ENCODE measurements at places on chromosomes 11 and 22. TPM values are rescaled to one million over a fixed set of nuclear protein-coding genes. Genes with fewer than 3 reads are reported as not detected.

CASP5 gene
- total RNA-seq = not detected

CFAP300 gene
- total RNA-seq = not detected

- no peak for DNase-seq
- no peaks in the 10 kb centered on the region for H3K27me3 ChIP-seq
- H3K4me3 ChIP-seq = peak overlapping the region; percentile 13
- H3K27ac ChIP-seq = peak overlapping the region; percentile 44
- peaks cover 3% of the 10 kb centered on the region for H3K4me1 ChIP-seq
Measured at GRCh38 chr22:28923826-28924732, 40.7 kb downstream of the ZNRF3 start.

SDF2L1 gene
- total RNA-seq = 37.4 TPM

DNA sequence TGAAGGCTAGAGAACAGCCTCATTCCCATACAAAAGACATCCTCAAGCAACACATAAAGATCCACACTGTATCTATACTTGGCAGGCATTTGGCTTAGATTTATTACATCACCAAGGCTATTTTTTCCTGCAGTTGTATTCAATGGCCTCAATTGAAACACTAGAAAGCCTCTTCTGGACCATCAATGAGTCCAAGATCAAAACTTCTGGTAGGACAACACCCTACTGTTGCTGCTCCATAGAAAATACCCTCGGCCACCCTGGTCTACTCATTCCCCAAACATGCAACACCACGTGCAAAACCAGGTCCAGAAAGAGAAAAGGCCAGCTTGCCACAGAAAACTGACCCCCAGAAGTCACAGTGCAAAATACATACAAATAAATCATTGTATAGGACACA, 56.9 kb upstream of the CADM1 start:
- no peak overlapping the region for H3K27ac ChIP-seq
- no peaks in the 10 kb centered on the region for H3K27me3 ChIP-seq
- no peaks in the 10 kb centered on the region for H3K4me1 ChIP-seq
- H3K36me3 ChIP-seq = no peaks in the 10 kb centered on the region
- no peak for DNase-seq

DNA sequence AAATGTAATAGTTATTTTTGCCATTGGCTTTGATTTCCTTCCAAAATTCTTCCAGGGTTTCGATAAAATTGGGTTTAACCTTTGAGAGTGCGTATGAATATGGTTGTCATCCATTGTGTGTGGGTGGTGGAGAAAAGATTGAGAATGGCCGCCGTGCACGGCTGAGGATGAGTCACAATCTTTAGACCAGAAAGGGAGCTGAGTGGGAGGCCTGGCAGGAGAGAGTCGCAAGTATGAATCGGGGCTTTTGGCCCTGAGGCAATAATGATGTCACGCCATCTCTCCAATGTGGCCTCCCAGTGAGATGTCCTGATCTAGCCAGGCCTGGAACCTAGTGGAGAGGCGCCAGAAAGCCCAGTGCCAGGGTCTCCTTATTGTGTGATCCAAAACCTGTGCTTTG, 33.1 kb upstream of the SMPD1 start:
- H3K27ac ChIP-seq = peak overlapping the region; percentile 89
- DNase-seq = peak; percentile 92
- no peaks in the 10 kb centered on the region for H3K27me3 ChIP-seq
- H3K4me3 ChIP-seq = no peak overlapping the region

GRCh38 chr11:45578316-45578715, 87.1 kb downstream of the CHST1 start:
- H3K27ac ChIP-seq = no peak overlapping the region
- no peaks in the 10 kb centered on the region for H3K36me3 ChIP-seq
- no peak overlapping the region for H3K4me3 ChIP-seq
- H3K4me1 ChIP-seq = no peaks in the 10 kb centered on the region
- DNase-seq = no peak

DNA sequence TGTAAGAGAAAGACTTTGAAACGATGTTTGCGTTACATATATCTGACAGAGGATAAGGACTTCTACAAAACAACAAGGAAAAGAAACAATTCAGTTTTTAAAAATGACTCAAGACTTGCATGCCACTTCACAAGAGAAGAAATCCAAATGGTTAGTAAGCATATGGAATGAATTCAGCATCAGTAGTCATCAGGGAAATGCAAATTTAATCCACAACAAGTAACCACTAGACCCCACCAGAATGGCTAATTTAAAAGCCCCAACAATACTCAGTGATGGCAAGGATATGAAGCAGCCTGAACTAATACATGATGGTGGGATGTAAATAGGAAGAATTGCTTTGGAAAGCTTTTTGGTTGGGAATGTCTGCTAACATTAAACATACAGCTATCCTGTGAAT, 142.6 kb downstream of the ATXN10 start:
- H3K36me3 ChIP-seq = peaks cover 29% of the 10 kb centered on the region
- no peak overlapping the region for H3K4me3 ChIP-seq
- no peaks in the 10 kb centered on the region for H3K27me3 ChIP-seq
- H3K27ac ChIP-seq = no peak overlapping the region
- DNase-seq = no peak

ESRRA gene
- total RNA-seq = 53.4 TPM

- H3K36me3 ChIP-seq = peaks cover 63% of the 10 kb centered on the region
- no peak for DNase-seq
- H3K4me1 ChIP-seq = no peaks in the 10 kb centered on the region
- no peak overlapping the region for H3K27ac ChIP-seq
Measured at GRCh38 chr22:49781289-49781782, 46.3 kb downstream of the BRD1 start.

DNA sequence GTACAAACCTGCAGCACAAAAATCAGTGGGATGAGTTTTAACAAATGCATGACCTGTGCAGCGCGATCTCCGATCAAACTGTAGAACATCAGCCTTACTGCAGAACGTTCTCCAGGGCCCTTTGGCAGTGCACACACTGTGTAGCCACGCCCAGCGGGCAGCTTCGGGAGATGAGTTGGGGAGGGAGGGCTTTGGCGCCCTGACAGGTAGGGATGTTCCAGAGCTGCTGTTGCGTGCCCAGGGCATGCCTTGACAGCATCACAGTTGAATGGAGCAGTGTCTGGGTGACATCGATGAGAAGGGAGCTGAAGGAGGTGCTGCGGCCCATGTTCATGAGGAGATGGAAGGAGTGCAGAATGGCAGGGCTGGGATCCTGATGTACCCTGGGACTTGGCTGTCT, 80.2 kb downstream of the TBC1D22A start:
- H3K4me3 ChIP-seq = no peak overlapping the region
- no peak overlapping the region for H3K27ac ChIP-seq
- H3K36me3 ChIP-seq = no peaks in the 10 kb centered on the region
- peaks cover 2% of the 10 kb centered on the region for H3K4me1 ChIP-seq
- no peak for DNase-seq

GRCh38 chr11:109221190-109221589, 200.8 kb upstream of the C11orf87 start:
- H3K27me3 ChIP-seq = no peaks in the 10 kb centered on the region
- no peak for DNase-seq
- no peaks in the 10 kb centered on the region for H3K36me3 ChIP-seq
- H3K4me1 ChIP-seq = no peaks in the 10 kb centered on the region
- no peak overlapping the region for H3K4me3 ChIP-seq

DNA sequence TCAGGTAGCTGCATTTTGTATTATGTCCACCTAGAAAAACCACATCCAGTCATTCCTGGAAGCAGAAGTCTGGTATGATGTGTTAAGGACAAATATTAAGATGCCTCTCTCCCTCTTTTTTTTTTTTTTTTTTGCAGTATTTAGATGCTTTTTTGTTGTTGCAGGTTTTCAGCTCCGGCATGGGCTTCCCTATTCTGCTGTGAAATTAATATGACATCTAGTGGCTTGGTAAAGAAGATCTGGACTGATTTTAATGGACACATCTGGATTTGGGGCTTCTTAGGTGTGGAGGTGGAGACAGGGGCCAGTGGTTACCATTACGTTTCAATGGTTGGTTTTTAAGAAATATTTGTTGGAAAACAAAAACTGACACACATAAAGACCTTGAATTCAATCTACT, 47.5 kb upstream of the RASSF10 start:
- H3K36me3 ChIP-seq = no peaks in the 10 kb centered on the region
- no peak overlapping the region for H3K27ac ChIP-seq
- H3K27me3 ChIP-seq = no peaks in the 10 kb centered on the region
- no peak for DNase-seq

GRCh38 chr11:95545116-95545875, 244.3 kb downstream of the FAM76B start:
- no peak overlapping the region for H3K27ac ChIP-seq
- no peak for DNase-seq
- no peaks in the 10 kb centered on the region for H3K27me3 ChIP-seq
- no peak overlapping the region for H3K4me3 ChIP-seq

DNA sequence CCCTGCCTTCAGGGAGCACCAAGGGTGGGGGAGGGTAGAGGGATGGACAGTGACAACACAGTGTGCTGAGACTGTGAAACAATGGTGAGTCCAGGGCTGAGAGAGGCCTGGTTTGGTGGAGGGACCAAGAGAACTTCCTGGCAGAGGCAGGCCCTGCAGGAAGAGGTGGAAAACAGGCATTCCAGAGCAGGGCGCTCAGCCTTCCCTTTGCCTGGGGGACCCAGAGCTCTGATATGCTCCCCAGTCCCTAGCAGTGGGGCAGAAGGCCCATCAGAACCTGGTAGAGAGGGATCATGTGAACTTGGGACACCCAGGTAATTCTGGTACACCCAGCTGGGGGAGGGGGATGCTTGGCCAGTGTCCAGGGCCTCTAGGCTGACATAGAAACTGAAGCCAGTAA, 17.2 kb upstream of the UVRAG start:
- H3K27me3 ChIP-seq = no peaks in the 10 kb centered on the region
- no peak overlapping the region for H3K4me3 ChIP-seq
- no peak overlapping the region for H3K27ac ChIP-seq
- no peaks in the 10 kb centered on the region for H3K36me3 ChIP-seq
- no peak for DNase-seq

GRCh38 chr11:4665424-4665823, 21.6 kb downstream of the OR51E1 start:
- no peaks in the 10 kb centered on the region for H3K27me3 ChIP-seq
- no peaks in the 10 kb centered on the region for H3K4me1 ChIP-seq
- no peak overlapping the region for H3K27ac ChIP-seq
- H3K4me3 ChIP-seq = no peak overlapping the region

DNA sequence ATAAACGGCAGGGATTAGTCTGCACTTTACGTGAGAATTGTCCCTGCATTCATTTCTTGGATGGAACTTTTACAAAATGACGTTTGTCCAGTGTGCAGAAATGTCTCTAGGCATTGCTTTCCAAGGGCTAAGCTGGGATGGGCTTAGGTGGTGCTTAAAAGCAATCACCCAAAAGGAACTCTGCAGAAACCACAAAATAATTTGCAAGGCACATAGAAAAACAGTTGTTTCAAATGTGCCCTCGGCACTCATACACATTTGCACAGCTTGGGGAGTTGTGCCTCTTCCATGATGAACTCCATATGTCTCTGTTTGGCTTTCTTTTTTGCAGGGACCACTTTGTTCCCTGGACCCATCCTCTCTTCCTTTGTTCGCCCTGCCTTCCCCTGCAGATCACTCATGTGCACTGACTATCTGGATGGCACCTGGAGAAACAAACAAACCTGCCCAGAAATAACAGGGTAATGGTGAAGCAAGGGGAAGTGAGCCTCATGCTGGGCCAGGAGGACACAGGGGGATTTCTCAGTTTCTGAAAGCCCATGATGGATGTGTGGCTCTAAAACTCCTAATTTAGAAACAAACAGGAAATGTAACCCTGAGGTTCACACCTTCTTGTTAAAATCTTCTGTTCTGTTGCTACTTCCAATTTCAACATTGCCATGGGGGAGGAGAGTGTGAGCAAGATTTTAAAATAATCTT, 150.2 kb downstream of the SNX19 start:
- H3K4me3 ChIP-seq = no peak overlapping the region
- no peak overlapping the region for H3K27ac ChIP-seq
- no peaks in the 10 kb centered on the region for H3K27me3 ChIP-seq
- no peaks in the 10 kb centered on the region for H3K4me1 ChIP-seq
- H3K36me3 ChIP-seq = no peaks in the 10 kb centered on the region

- DNase-seq = no peak
- no peak overlapping the region for H3K27ac ChIP-seq
- H3K27me3 ChIP-seq = no peaks in the 10 kb centered on the region
- no peak overlapping the region for H3K4me3 ChIP-seq
Measured at GRCh38 chr22:30617819-30618218, 10.8 kb downstream of the TCN2 start.

DNA sequence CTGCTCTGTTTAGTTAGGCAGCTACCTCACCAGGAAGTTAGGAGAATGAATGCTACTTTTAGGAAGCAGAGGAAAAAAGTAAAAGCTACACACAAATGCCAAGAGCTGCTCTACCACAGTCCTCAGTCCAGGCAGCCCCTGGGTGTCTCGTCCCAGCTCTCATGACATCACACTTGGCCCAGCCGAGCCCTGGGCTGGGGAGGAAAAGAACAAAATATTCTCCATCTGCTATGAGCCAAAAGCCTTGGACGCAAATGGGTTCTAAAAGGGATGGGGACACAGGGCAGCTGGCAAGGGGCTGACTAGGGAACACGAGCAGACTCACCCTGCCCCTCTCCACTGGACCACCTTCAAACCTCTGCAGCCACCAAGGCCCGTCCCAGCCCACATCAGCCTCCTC, 26.1 kb downstream of the TMEM184B start:
- H3K36me3 ChIP-seq = peaks cover 29% of the 10 kb centered on the region
- peak overlapping the region; percentile 82 for H3K27ac ChIP-seq
- DNase-seq = no peak
- H3K4me1 ChIP-seq = peaks cover 20% of the 10 kb centered on the region
- H3K27me3 ChIP-seq = no peaks in the 10 kb centered on the region

DNA sequence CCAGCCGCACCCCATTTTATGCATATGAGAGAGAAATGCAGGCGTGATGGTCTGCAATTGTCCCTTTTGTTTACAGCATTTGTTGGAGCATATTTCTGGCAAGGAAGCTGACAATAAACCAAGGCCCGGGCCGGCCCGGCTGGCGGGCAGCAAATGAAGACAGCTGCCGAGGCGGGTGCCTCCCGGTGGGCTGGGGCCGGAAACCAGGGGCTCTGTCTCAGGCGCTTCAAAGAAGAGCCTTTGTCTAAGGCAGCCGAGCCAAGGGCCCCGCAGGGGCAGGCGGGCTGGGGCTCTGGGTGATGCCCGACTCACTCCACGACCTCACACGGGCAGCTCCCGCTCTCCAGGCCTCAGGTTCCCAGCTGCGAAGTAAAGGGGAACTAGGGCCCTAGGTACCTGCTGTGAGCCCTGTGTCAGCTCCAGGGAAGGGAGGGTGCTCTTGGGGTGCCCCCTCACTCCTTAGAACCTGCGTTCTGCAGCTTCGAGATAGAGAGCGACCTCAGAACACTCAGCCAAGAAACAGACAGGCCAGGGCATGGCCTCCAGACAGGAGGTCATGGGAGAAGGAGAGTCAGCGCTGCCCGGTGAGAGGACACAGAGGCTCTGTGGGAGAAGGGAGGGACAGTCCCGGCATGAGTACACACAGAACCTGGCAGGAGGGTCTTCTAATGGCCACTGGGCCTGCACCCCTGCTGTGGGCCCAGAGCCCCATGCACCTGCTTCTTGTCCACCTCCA, 2.4 kb downstream of the LINC01488 start:
- H3K4me3 ChIP-seq = no peak overlapping the region
- peaks cover 14% of the 10 kb centered on the region for H3K4me1 ChIP-seq
- DNase-seq = no peak
- H3K27ac ChIP-seq = no peak overlapping the region

All from ascending aorta (tissue), 2 donors.